ENCODE measurements at places on chromosomes 6 and 20.

- DNase-seq: no peak
Observed at GRCh38 chr20:24598996-24599395, 129.6 kb downstream of the SYNDIG1 start.

DNA sequence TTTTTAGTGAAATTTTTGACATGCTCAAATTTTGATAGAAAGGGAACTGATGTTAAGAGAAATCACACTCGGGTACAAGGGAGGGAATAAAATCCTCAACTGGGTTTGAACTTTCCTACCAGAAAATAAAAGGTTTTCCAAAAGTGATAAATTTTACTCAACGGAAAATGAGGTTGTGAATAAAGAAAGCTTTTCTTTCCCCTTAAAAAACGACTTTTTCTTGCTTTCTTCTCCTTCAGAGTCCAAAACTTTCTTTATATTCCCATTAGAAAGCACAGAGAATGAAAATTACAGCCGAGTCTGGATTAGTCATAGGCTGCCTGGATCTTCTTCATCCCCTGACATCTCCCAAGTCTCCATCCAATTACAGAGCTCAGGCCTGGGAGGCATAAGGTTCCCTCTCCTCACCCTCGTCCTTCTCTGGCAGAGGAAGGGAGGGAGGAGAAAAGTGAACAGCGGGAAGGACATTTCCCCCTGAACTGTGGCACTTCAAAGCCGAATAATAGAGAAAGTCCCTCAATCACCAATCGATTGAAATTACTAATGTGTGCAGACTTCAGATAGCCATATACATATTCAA is 28.1 kb upstream of the QKI start:
- DNase-seq: no peak

GRCh38 chr6:9540126-9540525 is 874.7 kb downstream of the TFAP2A start:
- DNase-seq: no peak

- no peak for DNase-seq
Observed at GRCh38 chr20:23366384-23366783, 4.4 kb downstream of the GZF1 start.

DNA sequence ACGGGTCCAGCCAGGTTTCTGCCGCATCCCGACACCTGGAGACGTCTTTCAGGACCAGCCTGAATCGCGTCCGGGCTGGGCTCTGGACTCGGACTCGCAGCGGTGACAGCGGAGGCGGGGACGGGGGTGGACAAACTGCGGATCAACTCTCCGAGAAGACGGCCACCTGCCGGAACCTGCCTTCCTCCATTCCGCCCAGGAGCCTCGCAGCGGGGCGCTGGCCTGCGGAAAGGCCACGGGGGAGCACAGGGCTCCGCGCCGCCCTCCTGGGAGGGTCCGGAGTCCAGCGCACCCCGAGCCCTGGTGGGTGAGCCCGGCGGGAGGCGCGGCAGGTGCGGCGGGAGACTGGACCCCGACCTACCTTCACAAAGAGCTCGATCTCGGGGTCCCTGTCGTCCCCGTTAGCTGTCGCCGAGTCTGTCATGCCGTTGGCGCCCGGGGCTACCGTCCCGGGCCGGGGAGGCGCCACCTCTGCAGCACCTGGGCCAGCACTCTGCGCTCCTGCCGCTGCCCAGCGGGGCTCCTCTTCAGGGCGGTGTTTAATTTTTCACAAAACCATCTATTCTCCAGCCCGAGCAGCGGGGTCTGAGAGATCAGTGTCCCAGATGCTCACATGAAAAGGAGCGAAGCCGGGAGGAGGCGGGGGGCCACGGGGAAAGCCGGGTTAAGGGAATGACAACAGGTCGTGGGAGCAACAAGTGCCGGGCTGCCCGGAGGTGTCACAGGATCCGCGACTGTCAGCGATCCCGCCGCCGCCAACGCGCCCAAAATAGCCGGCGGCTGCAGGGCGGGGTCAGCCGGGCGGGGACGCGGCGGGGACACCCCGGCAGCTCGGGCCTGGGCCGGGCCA is at the start of gene CLIC5:
Gene CLIC5 (minus strand): TSS at position 742 of the 850 bp plus-strand sequence. CDS start 318 bp downstream, at position 424.
- peak; percentile 32 for DNase-seq

DNA sequence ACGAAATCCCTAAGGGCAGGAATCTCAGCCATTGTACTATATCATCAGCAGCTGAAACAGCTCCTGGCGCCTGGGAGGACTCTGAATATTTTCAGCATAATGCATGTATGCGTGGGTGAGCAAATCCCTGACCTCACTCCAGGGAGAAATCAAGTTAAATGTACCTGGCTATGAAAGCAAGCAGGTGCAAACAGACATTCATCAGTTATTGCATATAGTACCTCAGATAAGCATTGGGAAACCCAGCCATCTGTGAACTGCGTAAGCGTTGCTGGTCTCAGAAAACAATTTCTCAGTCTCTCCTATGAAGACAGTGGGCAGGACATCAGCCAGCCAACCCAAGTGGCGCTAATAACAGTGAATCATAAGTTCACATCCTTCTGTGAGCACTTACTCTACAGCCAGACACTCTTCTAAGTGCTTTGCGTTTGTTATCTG is 622.6 kb downstream of the EPM2A start:
- no peak for DNase-seq

DNA sequence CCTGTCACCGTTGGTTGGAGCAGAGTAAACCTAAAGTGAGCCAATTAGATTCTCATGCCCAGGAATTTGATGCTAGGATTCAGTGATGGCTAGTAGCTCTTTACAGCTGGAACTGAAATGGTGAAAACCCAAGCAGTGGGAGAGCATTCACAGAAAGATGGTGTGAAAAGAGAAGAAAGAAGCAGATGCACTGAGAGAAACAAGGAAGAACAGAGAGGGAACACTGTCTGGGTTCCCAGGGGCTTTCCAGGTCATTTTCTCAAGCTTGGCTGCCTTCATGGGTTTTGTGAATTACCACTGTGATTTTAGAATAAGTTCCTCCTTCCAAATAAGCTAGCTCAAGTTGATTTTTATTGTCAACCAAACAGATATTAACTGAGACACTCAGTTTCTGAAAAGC is 104.1 kb upstream of the AKIRIN2 start:
- no peak for DNase-seq

DNA sequence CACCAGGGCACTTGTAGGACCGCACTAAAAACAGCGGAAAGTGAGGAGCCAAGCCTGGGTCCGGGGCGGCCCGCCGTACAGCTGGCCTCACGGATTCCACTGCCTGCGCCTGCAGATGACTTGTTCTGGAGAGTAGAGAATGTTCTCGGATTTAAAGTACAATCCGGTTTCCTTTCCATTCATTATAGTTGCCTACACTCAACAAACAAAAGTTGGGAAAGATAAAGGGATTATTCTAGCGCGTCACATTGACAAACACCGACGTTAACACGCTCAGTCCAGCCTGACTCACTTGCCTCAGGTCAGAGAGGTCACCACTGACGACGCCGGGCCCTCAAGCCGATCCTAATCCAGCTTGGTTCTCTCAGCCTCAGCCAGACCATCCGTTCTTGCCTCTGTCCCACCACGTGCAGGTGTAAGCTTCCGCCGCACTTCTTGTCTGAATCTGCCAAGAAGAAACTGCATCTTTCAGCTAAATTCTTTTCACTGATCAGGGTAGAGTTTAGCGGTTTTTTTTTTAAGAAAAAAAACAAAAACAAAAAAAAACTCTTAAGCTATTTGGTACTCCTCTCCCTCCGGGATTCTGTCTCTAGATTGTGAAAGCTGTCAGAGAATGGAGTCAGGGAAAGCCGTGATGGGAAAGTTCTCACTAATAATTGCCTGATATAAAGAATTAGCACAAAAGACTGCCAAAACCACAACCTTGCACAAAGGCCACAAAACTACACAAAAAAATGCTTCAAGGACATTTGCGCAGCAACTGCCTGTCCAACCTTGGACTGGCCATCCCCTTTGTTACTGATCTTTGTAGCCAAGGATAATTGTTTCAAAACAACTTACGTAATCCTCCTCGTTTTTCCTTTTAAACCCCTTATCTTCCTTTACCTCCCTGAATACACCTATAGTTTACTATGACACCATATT is 1.1 kb upstream of the PHF10 start:
- peak; percentile 17 for DNase-seq

DNA sequence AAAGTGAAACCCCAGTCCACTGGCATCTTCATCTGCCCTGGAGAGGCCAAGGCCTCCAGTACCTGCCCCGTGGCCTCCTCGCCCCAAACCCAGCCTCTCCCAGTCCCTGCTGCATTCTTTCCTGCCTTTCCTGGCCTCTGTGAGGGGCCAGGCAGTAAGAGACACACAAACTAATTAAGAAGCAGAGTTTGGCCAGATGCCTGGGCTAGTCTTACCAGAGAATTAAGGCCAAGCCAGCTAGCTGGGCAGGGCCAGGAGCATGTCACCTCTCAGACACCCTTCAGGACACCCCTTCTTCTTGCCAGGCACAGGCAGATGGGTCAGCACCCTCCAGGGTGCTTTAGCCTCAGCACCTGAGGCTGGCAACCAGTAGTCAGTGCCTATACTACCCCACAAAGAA is 2.4 kb downstream of the MDGA1 start:
- DNase-seq: no peak

GRCh38 chr6:125220712-125221111 is 67.1 kb downstream of the TPD52L1 start:
- DNase-seq: no peak

DNA sequence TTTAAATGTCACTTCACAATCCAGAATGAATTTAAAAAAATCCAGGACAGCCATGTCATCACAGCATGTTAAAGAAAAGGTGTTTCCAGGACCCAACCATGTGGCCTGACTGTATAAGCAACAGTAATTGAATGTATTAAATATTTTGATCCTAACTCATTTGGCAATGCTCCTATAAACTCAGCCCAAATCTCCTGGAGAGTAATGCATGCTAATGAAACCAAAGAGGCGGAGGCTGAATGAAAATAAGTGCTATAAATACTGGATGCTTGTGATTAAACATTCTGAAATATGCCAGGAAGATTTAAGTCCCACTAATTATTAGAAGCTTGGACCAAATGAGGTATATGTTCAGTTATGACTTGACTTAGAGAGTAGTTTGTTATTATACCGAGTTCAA is 486.8 kb downstream of the FRK start:
- no peak for DNase-seq

- DNase-seq: no peak
Observed at GRCh38 chr20:43670423-43670822, 3.5 kb downstream of the MYBL2 start.

DNA sequence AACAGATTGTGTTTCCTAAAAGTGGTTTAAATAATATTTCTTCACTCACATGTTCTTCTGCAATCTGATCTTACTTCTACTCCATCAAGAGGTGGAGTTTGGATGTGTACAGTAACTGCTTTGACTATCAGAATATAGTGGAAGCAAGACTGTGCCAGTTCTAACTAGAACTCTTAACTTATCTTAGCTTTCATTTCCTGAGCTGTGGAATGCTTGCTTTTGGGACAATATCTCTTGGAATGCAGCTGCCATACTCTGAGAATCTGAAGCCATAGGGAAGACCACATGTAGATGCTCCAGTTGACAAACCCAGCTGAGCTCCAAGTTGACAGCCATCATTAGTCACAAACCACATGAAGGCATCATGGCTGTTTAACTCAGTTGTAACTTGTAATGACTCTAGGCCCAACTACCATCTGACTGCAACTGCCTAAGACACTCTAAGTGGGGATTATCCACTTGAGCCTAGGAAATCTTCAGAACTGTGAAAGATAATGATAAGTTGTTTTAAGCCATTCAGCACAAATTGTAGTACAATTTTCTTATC is 40.8 kb upstream of the MAN1A1 start:
- no peak for DNase-seq

- DNase-seq: no peak
Observed at GRCh38 chr6:36735110-36736071, 37.8 kb downstream of the RAB44 start.

GRCh38 chr6:17768388-17768787 is 61.7 kb upstream of the NUP153 start:
- no peak for DNase-seq

GRCh38 chr6:33620158-33620855 is 815 bp upstream of the ITPR3 start:
- peak; percentile 61 for DNase-seq

DNA sequence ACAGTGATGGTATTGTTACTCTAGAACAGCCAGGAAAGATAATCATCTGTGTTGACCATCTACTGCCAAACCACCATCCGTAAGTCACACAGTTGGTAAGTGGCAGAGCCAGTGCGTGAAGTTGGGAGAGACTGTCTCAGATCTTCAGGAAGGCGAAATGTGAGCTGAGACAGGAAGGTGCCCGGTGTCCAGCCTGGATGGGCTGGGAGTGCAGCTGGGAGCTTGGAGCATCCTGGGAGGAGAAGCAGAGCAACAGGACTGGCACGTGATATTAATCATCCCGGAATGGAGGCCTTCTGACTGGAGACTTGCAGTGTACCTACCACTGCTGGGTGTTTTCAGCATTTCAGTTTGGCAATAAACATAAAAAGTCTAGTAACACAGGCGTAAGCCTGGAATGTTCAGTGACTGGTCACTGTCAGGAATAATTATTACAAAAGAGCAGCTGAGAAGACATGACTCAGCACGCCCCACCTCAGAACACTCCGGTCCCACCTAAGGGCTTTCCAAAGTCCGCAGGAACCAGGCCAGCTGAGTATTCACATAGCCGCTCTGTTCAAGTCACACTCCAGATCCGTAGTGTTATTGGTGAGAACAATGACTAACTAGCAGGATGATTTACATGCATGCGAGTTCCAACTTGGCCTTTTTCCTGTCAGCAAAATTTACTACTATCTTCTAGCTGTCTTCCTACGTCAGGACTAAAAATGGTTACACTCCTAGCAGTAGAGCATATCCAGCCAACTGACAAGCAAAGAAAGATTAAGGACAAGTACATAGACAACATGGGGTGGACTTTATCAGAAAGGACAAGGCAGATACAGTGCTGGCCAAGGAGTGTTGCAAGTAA is 45.1 kb upstream of the PNRC1 start:
- DNase-seq: peak; percentile 61

GRCh38 chr6:45084257-45084656 is 243.9 kb upstream of the RUNX2 start:
- no peak for DNase-seq

GRCh38 chr20:44733341-44734069 is 12.2 kb upstream of the KCNK15 start:
- DNase-seq: peak; percentile 41

GRCh38 chr6:150252714-150253444 is 110.0 kb downstream of the PPP1R14C start:
- DNase-seq: no peak

GRCh38 chr20:17021481-17021880 is 205.4 kb upstream of the PCSK2 start:
- DNase-seq: no peak

- peak; percentile 11 for DNase-seq
Observed at GRCh38 chr6:162379757-162380409, 347.7 kb downstream of the PRKN start.

GRCh38 chr6:141561154-141561553 is 571.6 kb upstream of the GJE1 start:
- peak; percentile 35 for DNase-seq

GRCh38 chr6:46848684-46849360 is 55.6 kb downstream of the MEP1A start:
- DNase-seq: peak; percentile 89

DNA sequence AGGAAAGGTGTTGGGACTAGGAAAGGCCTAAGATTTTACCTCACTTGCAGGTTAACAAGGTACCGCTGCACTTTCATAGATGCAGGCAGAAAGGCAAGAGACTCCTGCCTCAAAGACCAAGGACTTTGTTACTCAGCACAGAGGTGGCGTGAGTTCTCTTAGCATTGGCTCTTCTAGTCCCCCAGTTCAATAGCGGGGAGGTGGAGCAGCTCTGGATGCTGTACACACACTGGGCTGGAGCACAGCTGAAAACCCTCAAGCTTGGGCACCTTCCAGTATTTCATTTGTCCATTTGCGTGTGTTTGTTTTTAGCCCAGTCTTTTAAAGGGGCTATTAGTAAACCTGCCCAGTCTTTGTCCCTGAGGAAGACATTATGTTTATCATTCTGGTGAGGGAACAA is 345.2 kb downstream of the FARS2 start:
- peak; percentile 2 for DNase-seq

GRCh38 chr6:152313542-152314482 is 323.4 kb downstream of the SYNE1 start:
- DNase-seq: no peak

Data from NCI-H510A treated with DMSO at 0.1 percent for 48 hours (cell line).